ENCODE measurements at places on chromosomes 2 and 18.

DNA sequence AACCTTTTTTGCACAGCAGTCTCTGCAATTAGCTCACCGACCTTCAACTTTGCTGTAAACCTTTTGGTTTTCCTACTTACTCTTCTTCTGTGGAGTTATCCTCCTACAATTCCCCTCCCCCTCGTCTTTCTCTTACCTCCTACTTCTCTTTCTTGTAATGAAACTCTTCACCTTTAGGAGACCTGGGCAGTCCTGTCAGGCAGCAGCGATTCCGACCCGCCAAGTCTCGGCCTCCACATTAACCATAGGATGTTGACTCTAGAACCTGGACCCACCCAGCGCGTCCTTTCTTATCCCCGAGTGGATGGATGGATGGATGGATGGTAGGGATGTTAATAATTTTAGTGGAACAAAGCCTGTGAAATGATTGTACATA lies 8.3 kb downstream of the TBR1 start:
- DNase-seq = no peak

DNA sequence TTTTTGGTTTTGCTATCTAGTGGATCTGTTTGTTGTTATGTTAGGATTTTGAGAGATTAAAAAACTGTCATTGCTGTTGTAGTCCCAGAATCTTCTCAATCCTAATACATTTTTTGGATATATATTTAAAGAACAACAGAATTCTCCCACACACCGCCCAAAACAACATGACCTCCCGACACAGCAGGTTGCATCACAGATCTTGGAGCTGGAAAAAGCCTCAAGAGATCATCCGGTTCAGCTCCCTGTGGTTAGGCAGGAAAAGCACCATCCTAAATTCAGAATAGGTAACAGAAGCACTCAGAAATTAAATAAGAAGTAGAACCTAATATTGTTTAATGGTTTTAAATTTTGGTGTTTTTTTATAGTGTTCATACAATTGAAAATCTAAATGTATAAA lies 251.4 kb upstream of the STON1 start:
- DNase-seq = no peak

DNA sequence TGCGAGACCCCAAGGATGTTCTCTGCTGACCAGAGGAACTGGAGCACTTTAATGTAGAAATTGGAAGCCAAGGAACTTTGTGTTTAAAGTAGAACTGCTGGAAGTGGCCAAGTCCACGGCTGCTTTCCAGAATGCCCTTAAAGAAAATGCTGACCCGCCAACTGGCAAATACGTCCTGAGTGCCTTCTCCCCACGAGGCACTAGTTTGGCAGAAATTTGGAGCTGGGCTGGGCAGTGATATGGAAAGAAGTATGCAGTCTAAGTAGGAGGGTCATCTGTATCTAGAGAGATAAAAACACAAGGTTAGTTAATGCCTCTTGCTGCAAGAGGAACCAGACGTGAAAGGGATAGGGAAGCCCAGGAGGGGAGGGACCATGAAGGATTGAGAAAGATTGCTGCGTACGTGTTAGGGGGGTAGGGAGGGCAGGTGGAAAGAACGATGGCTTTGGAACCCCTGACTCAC lies 59.3 kb upstream of the RFX8 start:
- DNase-seq = no peak

DNA sequence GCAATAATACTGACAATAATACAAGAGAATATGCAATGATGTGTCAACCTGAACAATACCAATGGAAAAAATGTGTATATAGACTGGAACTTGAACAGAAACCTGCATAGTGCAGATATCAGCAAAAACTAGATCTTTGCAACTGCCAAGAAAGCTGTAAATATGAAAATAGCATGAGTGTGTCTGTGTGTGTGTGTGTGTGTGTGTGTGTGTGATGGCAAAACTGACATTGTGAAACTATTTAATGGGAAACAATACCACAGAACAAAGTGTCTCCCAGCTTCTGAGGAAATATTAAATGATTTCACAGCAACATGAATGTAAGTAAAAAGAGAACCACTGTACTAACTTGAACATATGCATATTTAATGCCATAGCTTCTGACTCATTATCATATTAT lies 558.2 kb upstream of the LINC00305 start:
- no peak for DNase-seq

DNA sequence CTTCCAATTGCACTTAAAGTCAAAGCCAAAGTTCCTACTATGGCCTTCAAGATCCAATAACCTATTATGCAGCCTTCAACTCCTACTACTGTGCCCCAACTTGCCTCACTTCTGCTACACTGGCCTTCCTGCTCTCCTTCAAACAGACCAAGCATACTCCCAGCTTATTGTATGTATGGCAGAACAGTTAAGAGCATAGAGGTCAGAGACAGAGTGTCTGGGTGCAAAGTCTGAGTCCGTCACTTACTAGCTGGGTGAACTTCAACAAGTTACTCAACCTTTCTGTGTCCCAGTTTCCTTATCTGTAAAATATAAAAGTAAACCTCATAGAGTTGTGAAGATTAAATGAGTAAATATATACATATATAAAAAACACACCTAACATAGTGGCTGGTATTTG lies 37.2 kb downstream of the YES1 start:
- no peak for DNase-seq

GRCh38 chr18:68340606-68341005 lies 374.3 kb downstream of the TMX3 start:
- DNase-seq = no peak

DNA sequence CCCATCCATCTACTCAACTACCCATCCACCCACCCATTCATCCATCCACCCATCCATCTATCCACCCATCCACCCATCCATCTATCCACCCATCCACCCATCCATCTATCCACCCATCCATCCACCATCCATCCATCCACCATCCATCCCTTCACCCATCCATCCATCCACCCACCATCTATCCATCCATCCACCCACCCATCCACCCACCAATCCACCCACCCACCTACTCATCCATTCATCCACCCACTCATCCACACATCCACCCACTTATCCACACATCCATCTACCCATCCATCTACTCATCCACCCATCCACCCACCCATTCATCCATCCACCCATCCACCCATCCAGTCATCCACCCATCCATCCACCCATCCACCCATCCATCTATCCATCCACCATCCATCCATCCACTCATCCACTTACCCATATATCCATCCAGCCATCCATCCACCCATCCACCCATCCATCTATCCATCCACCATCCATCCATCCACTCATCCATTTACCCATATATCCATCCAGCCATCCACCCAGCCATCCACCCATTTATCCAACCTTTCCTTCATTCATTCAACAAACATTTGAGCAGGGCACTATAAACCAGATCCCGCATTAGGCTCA lies 2.1 kb upstream of the NGEF start:
- no peak for DNase-seq

GRCh38 chr18:75208155-75208835 lies 644 bp downstream of the PTGR3 start:
- peak; percentile 55 for DNase-seq

- no peak for DNase-seq
Observed at GRCh38 chr18:1018181-1018681, 113.6 kb downstream of the ADCYAP1 start.

GRCh38 chr2:185318271-185318724 lies 420.3 kb upstream of the FSIP2 start:
- DNase-seq = no peak

- DNase-seq = no peak
Observed at GRCh38 chr2:10934979-10935350, 23.2 kb downstream of the KCNF1 start.

DNA sequence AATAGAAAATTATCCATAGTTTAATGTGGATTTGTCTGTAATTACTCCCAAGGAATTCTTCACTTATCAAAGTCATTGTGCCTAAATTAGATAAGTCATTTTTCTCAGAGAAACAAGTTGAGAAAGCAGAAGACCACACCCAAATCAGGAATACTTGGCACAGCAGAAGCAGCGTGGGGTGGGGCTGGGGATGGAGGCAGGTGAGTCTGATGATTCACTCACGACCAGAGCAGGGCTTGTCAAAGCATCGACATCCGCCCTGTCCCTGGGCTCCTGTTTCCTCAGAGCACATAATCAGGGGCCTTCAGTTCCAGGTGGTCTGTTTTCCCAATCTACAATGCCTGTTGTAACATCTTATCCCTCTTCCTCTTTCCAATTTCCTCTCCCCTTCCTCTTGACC lies 31.5 kb upstream of the COLEC12 start:
- DNase-seq = no peak

DNA sequence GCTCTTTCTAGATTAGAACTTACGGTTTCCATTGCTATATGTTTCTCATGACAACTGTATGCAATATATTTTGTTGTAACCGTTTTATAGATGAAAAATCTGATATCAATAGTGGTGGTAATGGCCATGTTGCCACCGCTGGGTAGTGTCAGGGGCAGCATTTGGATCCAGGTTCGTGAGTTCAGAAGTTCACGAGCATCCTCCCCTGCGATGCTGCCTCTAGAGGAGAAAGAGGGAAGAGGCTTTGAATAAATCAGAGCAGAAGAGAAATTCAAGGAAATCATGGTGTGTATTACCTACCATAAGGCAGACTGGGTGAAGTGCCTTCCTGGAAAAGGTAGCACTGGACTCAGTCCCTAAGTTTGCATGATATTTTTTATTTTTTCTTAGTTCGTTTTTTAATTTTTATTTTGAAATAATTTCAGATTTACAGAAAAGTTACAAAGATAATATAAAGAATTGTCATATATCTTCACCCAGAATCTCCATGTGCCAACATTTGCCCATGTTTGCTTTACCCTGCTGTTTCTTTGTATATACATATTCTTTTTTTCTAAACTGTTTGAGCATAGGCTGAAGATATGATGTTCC lies 3.3 kb upstream of the ZBTB7C start:
- DNase-seq = peak; percentile 24

DNA sequence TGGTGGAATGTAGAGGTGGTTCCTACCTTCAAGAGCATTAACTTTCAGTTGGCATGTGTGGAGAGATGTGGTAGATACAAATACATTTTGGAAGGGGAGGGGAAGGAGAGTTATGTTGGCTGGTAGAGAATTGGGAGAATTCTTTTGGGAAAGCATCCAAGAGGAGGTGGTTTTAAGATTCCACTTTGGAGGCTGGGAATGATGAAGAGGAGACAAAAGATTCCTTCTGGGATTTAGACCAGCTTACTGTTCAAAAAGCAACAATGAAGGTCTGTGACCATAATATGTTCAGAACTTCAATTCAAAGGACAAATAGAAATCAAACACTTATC lies 120.8 kb upstream of the FOSL2 start:
- no peak for DNase-seq

Measured in lung microvascular endothelial cell (primary cell).